ENCODE measurements at places on chromosomes 7 and 10.

DNA sequence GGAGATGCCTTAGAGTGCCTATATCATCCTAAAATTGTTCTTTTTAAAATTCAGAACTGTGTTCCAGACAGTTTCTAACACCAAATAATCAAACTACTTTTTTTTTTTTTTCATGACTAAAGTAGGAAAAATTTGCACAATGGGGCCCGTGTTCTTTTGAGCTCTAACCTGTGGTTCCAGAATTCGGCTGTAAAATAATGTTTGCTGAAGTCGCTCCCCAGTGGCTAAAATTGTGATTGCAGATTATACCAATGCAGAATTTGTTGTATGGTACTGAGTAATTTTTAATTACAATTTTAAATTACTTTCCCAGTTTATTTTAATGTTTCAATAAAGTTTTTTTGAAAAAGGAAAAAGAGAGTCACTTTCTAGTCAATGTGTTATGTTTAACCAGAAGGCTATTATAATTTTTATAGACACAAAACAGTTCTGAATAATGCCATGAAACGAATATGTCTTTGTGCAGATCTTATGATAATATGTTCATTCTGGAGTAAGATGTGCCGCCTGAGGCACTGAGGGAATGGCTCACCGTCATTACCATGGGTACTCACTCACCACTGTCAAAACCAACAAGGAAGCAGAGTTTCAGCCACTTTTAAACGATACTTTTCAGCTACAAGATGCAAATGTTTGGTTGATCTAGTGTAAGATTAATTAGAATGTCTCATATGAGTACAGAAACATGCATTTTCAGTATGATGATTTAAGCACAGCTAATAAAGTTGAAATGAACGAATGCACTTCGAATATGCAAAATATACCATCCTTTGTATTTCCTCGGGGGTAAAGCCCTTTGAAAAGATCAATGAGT lies 173.6 kb downstream of the PRKCQ start:
- no peak for DNase-seq

DNA sequence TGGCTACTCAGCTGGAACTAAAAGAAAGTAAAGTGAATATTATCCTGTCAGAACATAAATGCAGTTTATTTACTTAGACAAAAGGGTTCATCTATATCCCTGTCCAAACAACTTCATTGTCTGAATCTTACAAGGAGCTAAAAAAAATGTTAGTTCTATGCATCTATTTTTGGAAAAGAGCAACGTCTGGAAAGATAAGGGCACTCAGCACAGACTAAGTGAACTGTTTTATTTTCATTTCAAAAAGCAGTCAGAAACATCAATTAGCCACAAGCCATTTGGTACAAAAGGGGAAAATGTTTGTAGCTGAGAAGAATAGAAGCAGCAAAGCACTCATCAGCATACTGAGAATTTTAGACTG lies 245.5 kb downstream of the FOXP2 start:
- no peak for DNase-seq

GRCh38 chr10:17001297-17001744 lies 128.3 kb downstream of the CUBN start:
- no peak for DNase-seq

- DNase-seq = no peak
Measured at GRCh38 chr7:11192506-11192905, 218.8 kb downstream of the PHF14 start.

DNA sequence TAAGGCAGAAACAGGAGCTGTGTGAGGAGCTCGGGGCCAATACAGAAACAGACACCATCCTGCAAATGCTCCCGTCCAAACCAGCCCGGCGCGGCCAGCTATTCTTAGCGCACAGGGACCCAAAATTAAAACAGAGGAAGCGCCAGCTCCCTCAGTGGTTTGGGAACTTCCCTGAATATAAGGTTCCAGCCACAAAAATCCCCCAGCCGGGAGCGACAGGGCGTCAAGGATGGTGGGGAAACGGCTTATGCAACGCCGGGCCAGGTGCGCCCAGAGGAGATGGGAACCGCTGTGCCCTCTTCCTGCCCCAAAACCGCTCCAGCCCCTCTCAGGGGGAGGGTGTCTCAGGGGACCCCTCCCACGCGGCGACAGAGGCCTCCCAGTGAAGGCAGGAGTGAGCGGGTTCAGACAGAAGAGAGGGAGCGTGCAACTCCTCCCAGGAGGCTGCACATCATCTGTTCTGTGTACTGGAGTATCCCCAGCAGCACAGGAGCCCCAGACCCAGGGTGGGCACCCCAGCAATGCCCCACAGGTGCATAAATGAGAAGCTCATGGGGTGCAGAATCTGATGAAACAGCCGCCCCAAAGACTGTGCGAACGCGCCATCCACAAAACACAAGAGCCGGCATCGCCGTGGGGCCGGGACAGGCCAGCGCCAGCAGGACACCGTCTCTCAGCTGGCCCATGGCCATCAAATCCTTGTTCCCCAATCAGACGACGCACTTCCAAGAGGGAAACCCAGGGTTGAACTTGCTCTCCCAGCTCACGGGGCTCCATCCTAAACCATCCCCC lies 73.9 kb upstream of the PDGFA start:
- no peak for DNase-seq
